NCI-H226 (cell line): ENCODE measurements at places on chromosomes 13 and 19.
A peak's percentile ranks its signal among the peaks of the same experiment; 100 is the strongest.

DNA sequence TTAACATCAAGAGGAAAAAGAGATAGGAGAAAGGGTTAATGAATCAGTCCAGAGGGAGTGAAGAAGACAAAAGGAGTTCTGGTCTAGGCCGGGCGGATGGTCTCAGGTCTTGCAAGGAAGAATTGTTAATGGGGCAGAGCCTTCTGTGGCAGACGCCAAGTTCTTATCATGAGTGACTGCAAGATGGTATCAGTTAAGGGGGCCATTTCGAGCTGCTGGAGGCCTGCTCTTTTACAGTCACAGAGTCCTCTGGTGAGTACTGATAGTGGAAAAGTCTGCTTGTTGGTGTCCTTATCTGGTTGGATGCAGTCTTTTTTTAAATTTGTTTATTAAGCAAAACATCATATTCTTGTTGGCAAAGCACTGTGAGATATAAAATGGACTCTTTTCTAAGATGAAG, 590.9 kb upstream of the SGCG start:
- DNase-seq, result no peak

- no peak for DNase-seq
Measured at GRCh38 chr19:7930765-7931164, 4.8 kb upstream of the CTXN1 start.

- no peak for DNase-seq
Measured at GRCh38 chr13:50891206-50891605, 18.4 kb upstream of the RNASEH2B start.

DNA sequence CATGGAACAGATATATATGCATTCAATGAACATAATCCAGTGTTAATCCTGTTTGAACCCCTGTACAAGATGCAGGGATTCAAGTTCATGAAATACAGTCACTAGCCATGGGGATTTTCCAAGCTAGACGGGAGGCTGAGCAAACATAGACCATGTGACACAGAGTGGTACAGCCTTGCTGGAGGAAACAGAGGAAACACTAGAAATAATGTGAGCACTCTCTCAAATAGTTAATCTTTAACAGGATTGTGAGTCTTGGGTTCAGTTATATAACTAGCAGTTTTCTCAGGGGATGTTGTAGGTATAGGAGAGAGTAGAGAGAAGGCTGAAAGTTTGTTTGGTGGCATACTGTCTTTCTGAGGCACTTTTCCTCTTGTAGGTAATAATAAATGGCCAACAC, 13.9 kb upstream of the LGALS16 start:
- no peak for DNase-seq

GRCh38 chr19:6604906-6605305, 14.0 kb upstream of the CD70 start:
- DNase-seq, result no peak

DNA sequence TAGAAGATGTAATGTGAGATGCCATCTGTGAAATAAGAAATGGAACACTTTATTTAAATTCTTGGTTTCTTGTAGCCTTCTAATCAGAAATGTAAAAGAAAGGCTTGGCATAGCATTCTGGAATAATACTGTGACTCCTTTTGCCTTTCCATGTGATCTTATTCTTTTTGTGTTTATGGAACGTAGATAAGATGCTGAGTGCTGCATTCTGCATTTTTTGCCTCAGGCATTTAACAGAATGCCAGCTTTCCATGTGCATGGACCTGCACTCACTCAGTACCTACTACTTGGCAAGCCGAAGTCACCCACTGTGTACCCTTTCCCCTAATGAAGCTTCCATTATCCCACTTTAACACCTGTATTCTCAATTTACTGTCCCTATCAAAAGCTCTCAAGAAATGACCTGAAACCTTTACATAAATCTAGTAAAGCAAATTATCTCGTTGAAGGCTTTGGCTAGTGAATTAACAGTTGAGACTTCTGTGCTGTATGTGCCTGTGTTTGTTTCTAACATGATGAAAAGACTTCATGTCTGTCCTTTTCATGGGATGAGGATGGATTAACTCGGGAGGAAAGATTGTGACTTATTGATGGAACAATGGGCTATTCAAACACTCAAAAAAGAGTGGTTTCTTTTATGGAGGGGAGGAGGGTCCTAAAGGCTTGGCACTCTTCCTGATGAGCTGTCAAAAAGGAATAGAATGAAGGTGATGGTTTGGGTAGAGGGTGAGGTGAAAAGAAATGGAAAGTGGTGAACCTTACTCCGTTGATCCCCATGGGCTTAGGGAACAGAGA, 44.7 kb upstream of the FRY start:
- no peak for DNase-seq

- no peak for DNase-seq
Measured at GRCh38 chr13:28043224-28043623, 54.7 kb upstream of the URAD start.

DNA sequence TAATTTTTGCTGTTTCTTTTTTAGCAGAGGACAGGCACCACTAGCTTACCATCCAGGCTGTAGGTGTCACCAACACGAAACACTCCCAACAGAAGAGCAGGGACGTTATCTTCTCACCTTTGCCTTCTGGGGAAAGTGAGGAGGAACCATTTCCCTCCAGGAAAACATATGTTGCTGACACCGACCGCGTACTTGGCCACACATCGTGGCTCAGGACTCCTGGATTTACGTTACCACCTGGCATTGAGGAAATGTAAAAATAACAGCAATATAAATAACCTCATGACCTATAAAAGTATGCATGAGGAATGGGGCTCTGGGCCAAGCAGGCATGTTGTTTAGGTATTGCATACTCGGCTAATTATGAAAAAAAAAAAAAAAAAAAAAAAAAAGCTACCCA, 525.1 kb downstream of the MYO16 start:
- peak; percentile 52 for DNase-seq

DNA sequence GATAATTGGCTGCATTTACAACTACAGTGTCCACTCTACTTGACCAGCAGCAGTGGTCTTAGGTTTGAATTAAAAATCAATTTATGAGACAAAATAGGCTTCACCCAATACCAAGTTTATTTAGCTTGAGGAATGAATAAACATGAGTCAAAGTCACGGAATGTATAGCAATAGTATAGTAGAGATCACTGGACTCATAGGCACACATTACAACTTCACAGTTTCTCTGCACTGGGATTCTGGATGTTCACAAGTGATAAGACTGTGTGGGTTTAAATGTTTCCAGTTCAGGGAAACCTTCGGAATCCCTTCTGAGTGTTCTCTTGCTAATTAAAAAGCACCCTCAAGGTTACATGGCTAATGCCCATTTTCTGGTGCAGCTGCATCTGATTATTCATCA, 1064.9 kb downstream of the SLITRK5 start:
- no peak for DNase-seq

- no peak for DNase-seq
Measured at GRCh38 chr19:16153582-16154336, 10.3 kb downstream of the HSH2D start.

GRCh38 chr19:13164343-13165161, 14.3 kb downstream of the IER2 start:
- peak; percentile 64 for DNase-seq
